Upper lobe of right lung (tissue), 1 donor: ENCODE measurements at places on chromosomes 16 and 17.

DNA sequence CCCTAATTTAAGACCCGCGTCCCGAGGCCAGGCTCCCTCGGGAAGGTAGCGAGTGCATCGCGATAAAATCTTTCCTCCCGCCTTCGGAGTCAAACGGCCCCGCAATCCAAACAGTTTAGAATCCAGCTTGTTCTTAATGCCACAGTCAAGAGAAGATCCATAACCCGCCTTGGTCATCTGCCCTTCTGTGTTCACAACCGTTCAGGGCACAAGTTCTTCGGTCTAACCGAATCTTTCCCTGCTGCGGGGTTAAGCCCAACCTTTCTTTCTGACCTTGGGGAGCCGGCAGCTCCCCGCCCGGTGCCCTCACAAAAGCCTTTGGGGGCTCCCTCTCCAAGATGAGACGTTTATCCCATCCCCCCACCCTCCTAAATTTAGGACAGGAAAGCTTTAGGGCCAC, 30.3 kb downstream of the CPSF4L start:
- no peak for DNase-seq

- no peak for DNase-seq
These were observed 16.9 kb downstream of the EARS2 start for GRCh38 chr16:23539984-23540816.

DNA sequence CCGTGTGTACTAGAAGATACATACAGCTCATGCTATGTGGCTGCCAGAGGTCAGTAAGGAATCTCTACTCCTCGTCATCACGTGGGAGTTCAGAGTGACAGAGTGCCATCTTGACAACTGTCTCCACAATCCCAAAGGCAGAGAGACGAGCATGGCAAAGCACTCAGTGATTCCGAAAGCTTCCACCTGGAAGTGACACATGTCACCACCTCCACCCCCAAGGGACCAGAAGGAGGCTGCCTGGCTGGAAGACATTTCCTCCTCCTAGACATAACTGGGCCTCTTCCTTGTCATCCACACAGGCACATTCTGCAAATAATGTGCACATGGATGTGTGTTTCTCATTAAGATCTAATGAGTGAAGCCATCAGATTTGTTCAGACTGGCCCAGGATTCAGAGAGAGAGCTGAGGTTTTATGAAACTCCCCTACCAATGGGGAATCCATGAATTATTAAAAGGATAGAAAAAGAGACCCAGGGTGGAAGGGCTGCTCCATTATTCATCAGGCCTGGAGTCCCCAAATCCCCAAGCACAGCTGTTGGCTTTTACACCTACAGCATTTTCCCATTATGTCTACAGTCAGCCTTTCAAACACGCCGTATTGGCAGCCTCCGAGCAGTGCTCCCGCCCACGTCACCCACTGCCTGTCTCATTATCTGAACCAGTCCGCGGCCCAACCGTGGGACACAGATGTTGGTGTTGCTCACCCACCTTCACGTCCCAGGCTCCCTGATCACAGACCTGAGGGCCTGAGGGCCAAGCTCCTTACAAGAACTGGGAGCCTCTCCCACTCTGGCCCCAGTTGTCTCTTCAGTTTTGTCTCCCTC, 3.3 kb upstream of the CACNG5 start:
- no peak for DNase-seq

GRCh38 chr17:34414339-34414738, 51.3 kb upstream of the CCL1 start:
- no peak for DNase-seq

GRCh38 chr16:20838240-20838639, 31.9 kb downstream of the REXO5 start:
- DNase-seq, result no peak

- no peak for DNase-seq
These were observed 539.4 kb downstream of the MAF start for GRCh38 chr16:79061181-79061580.

DNA sequence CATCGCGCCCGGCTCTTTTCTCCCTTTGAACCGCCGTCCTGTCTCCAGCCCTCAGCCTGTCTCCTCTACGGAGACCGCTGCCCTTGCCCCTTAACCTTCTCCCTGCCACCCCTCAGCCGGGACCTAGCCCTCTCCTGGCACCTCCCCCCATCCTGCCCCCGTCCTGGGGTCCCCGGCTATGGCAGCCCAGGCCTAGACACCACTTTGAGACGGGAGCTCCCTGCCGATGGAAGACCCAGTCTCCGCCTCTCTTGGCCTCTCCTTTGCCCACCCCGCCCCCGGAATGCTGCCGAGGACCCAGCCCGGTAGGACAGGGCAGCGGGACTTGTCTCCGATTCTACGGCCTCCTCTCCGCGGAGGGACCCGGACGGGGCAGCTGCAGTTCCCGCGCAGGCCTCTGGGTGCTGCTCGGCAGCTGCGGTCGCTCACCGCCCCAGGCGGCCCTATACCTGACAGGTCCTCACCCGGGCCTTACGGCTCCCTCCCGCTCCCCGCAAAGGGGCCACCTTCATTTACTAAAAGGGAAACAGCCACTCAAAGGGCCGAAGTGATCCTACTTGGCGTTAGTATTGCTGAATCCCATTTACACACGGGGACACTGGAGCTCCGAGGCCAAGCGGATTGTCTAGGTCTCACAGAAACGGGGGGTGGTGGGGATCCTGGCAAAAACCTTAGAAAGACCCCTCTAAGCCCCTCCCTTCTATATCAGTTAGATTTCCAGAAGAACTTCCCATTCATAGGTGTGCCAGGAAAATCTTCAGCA, 32.6 kb upstream of the TAC4 start:
- DNase-seq, result peak; percentile 91

DNA sequence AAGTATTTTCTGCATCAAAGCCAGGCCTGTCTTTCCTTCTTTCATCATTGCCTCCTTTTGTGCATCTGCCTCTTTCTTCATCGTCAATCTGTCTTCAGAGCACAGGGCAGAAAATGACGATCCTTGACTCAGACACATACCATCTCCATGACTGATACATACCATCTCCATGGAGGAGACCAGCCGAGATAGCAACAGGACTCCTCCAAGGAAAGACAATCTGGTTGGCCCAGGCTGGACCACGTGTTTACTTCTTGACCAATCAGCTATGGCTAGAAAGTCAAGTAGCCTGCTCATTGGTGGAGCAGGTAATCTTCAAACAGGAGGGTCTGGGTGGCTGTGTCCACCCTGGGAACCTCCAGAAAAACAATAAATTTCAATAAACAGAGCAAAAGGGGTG, 164.6 kb downstream of the CPPED1 start:
- DNase-seq, result no peak

DNA sequence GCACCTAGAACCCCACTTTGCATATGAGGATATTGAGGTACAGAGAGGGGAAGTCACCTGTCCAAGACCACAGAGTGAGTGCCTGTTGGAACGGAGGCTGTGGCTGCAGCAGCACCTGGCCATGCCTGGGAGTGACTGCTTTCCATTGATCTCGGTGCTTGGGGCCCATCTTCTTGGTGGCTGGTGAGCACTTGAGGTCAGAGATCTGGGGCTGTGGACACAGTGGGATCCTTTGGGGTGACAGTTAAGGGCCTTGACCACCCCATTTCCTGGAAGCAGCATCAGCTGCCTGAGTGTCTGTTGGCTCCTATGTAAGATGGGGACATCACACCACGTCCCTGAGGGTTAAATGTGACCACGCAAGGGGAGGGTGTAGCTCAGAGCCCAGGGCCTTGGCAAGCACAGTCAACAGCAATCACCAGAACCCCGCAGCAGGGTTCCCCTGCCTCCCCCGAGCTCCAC, 111.7 kb downstream of the IRF8 start:
- peak; percentile 40 for DNase-seq

DNA sequence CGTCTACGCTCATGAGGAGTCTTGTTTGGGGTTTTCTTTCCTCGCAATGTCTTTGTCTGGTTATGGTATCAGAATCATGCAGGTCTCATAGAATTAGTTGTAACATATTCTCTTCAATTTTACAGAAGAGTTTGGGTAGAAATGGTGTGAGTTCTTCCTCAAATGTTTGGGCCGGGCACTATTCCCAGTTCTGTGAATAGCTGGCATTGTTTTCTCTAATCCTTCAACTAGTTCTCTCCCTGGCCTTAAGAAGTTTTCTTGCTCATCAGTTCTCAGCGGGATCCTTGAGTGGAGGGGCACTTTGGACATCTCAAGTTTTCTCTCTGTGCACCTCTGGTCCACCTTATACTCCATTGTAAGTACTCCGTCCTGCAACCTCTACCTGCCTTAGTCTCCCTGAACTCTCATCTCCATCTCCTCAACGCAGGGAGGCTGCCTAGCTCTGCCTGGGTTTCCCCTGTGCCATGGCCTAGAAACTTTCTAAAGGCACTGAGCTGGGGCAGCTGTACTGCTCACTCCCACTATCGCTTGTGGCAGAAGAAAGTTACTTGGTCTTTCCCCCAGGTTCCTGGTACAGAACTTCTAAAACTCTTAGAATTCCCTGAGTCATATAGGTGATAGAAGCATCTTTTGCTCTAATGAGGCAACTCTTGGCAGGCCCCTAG, 16.9 kb downstream of the NSMCE1 start:
- DNase-seq, result no peak

GRCh38 chr17:18933102-18934058, 18.6 kb upstream of the SLC5A10 start:
- DNase-seq, result no peak

DNA sequence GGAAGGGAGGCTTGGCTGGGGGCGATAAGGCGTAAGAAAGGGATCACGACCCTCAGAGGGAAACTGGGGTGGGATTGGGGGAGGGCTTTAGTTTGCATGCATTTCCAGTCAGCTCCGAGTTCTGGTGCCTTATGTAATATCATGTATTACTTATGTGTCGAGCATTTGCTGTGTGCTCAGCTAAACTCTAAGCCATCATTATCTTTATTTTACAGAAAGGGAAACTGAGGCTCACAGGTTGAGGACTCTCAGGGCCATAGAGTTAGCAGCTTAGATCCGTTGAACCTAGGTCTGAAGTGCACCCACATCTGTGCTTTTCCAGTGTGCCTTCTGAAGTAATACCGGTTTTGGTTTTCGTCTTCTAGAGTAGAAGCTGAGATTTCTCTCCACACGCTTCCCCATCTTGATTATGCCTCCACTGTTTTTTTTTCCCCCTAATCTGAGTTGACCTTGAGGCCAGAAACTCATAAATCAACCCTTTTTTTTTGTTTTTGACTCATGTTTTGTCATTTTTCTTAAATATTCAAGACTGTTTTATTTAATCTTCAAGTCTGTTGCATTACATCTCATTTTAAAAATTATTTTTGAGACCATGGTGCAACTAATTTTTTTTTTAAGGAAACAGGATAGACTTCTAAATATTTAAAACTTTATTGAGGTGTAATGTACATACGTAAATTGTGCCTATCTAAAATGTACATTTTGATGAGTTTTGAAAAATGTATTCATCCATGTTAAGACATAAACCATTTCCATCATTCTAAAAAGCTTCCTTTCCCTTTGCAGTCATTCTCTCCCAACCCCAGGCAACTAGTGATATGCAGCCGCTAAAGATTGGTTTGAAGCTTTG, 741 bp downstream of the CYB5B start:
- no peak for DNase-seq

DNA sequence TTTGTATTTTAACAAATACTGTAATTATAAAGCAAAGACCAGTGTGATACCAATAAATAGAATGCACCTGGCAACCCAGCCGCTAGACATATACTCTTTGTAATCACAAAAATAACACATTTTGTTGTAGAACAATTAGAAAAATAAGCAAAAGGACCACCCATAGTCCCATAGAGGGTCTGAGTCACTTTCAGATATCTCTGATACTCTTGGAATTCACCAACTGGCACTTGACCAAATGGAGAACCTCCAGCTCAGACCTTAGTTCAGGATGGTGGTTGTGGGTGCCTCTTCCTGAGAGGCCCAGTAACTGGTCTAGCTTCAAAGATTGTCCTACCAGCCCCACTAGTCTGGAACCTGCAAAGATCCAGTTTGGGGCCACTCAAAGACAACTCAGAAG, 789 bp upstream of the TERF2 start:
- DNase-seq, result no peak

- no peak for DNase-seq
These were observed 28.5 kb downstream of the FTO start for GRCh38 chr16:53732296-53732929.

GRCh38 chr16:55628306-55628968, 27.4 kb upstream of the SLC6A2 start:
- no peak for DNase-seq

- DNase-seq, result no peak
These were observed 4.5 kb downstream of the GSG1L start for GRCh38 chr16:28058839-28059589.

DNA sequence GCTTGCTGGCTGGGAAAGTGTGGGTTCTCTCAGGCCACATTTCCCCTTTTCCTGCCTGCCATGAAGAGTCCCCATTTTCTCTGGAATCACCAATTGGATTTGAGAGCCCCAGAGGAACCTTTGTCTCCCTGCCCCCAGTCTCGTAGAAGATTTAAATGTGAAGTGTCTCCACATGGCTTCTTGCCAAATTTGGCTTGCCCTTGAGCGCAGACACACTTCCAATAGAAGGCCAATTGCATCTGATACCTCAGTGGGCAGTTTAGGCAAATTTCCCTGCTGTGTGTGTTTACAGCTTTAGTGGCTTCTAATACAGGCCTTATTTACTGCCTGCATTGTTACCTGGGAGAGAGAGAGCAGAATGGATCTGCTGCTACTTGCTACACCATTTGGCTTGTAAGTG, 29.7 kb downstream of the CDK5R1 start:
- DNase-seq, result no peak

DNA sequence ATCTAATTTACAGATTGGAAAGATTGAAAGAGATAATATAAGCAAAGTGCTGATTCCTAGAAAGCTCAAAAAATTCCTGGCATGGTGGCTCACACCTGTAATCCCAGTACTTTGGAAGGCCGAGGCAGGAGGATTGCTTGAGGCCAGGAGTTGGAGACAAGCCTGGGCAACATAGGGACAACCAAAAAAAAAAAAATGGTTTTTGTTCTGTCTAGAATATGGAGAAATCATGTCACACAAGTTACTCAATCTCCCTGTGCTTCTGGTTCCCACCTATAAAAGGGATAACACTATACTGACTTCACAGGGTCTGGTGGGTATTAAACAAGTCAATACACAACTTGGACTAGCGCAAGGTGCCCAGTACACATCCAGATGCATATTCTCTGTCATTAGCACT, 18.4 kb downstream of the ARHGAP17 start:
- no peak for DNase-seq

DNA sequence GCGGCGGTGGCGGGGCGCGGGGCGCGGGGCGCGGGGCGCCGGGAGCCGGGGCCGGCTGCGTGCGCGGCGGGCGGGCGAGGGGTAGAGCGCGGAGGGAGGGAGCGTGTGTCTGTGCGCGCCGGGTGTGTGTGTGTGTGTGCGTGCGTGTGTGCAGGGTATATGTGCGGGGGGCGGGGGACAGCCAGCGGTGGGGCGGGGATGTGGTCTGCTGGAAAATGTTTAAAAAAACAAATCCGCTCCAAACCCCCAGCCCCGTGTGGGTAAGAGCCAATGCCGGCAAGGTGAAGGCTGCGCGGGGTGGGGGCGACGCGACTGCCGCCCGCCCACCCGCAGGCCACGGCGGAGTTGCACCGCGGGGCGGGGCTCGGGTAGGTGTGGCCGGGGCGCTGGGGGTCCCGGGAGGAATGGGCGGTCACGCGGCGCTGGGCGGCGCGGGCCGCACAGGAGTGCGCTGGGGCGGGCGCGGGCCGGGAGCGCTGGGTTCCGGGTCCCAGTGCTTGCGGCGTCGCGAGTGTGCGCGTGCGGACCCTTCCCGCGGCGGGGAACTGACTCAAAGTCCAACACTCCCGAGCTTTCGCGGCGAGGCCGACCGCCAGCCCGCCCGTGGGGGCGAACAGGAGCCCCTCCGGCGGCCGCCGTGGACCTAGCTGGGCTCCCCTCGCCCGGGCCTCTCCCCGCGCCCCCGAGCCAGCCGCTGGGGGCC, at the start of gene CYGB:
TSS of gene CYGB (minus strand) at position 132 of the 703 bp plus-strand sequence. CDS start 167 bp downstream, outside the sequence.
- DNase-seq, result peak; percentile 75
